ENCODE measurements at places on chromosomes 7 and 10.
A peak's percentile ranks its signal among the peaks of the same experiment; 100 is the strongest.

DNA sequence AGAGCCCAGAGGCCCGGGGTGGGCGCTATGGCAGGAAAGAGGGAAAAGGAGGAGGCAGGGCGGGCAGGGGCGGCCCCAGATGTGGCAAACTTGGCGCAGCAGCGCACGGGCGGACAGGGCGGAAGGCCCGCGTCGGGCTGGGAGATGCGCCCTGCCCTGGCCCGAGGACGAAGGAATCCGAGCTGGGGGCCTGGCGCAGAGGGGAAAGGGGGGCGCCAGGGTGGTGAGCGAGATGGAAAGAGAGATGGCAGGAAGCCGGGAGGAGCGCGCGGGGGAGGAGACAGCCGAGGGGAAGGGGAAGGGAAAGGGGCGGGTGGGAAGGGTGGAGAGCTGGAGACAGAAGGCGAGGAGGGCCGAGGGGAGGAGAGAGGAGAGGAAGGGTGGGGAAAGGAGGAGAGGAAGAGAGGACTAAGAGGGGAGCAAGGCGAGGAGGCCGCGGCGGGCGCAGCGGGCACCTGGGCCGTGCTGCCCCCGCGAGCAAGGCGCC lies at the start of gene MARVELD1:
Gene MARVELD1 (plus strand): TSS at position 392 of the 487 bp plus-strand sequence. CDS start 147 bp downstream, outside the sequence.
- DNase-seq: no peak

DNA sequence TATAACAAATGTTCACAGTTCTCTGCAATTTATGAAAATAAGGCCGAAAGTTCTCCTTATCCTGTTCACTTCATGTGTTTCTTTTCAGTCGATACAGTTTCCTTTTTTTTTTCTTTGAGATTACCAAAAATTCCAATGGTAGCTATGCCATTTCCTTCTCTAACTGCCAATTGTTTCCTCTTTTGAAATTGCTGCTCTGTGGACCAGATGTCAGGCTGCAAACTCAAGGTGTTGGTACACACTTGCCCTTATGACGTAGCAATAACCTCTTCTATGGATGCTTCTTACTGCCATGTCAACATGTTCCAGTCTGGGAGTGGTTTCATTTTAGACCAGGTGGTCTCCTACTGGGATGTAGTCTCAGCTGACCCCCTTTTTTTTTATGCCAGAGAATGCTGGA lies 52.9 kb downstream of the CASD1 start:
- DNase-seq: no peak

GRCh38 chr10:116743266-116744064 lies 1.1 kb upstream of the HSPA12A start:
- DNase-seq: no peak

DNA sequence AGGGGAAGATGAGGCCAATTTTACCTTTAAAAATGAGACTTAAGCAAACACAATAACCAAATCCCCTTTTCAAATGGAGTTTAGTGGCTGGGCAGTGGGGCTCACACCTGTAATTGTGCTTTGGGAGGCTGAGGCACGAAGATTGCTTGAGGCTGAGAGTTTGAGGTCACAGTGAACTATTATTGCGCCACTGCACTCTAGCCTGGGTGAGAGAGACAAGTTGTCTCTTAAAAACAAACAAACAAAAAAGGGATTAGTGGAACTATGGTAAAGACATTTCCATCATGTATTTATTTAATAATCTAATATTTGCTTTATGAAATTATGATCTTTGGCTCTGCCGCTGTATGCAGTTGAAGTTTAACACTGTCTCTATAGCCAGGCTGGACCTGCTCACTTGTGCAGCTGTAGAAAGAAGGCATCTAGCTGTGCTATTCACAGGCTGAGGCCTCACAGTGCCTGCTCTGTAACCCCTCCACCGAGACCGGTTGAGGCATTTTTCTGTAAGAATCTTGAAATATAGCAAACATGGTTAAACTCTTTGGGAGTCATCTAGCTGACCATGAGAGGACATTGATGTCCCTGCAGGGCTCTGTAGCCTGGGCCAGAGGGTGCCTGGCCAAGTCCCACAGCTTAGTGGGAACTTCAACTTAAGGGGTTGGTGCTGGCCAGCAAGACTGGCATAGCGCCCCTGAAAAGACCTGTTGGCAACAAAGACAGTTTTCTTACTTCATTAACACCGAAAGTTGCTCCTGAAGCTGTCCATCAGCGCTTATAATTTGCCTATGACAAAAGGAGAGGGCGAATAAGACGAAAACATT lies 131.8 kb downstream of the BMPER start:
- DNase-seq: no peak

DNA sequence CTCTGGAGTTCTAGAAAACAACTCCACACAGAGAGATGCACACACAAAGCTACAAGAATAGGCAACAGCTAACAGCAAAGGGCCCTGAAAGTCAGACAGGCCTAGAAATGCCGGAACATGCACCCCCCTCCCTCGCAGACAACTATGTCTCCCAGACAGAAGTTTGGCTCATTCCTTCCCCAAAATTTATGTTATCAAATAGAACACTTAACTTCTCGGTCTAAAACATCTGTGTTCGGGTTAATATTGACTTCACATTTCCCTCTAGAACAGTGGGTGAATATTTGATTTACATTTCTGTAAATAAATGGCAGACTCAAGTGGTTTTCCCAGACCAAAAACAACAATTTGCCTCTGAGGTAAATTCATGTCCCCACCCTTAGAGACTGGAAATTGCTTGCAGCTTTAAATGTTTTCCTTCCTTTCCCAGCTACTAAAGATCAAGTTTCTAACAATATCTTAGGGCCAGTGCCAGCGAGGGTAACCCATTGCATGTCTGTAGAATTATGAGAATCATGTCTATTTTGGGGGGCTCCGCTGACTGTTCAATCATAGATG lies 92.5 kb upstream of the INHBA start:
- no peak for DNase-seq

DNA sequence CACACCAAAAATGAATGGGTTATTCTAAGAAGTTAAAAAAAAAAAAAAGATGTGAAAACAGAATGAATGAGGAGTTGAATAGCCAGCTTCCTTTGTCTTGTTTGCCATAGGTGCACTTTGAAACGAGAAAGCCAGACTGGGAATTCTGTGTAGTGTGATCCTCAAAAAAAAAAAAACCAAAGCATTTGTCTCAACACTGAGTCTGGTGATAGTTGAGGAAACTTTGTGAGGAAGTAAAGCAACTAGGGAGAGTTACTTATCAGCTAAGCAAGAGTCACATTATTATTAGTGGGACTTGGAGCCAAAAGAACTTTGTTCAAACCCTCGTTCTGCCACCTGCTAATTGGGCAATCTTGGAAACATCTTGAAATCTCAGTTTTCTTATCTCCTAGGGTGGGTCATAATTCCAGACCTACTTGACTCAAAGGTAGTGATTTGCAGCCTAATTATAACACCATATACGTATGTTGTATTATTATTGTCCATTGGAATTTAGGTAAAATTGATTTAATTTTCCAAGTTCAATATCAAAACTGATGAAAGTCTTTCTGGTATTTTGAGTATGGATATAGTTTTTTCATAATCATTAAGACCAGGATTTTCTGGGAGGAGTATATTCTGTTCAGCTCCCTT lies 99.8 kb upstream of the GJD4 start:
- no peak for DNase-seq

DNA sequence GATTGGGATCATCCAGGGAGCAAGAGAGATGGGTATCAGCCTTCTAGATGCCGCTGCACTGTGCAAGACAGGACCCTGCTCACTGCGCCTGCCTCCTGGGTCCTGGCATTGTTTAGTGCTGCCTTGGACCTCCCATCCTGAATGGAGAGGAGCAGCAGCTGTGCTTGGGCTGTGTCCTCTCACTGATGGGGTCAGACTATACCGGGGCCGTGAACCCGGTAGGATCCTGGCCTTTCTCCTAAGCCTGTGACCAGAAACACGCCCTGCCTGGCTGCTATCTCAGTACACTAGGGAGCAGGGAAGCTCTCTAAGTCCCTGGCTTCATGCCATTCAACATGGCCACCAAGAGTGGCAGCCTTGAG lies 309.4 kb upstream of the ZNF32 start:
- no peak for DNase-seq

DNA sequence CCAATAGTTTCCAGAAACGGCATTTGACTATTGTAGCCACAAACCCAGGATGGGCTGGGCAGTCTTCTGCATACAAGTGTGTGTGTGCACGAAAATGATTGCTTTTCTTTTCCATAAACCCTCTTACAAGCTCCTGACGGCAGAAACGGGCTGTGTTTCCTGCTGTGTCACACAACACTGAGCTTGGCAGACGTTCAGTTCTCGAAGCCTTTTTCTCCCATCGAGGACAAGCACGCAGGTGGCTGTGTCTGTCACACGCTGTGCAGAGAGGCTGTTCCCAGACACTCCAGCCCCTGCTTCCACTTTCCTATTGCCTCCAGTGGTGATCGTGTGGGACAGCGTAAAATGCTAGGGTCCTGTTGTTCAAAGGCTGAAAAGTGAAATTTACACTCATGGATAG lies 32.1 kb downstream of the RBAK start:
- DNase-seq: no peak

DNA sequence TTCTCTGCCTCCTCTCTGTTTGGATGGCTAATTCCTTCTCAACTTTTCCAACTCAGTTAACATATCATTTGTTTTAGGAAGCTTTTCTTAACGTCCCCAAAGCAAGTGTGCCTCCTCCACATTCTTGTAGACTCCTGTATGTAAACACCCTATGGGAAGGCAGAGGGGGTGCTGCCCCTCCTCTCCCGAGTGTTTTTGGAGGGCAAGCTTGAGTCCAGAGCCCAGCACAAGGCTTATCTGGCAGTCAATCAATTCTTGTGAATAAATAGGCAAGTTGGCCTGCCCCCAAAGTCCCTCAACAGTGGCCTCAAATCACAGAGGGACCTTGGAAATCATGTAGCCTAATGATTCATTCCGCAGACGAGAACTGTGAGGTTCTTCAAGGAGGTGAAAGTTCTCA lies 305.6 kb downstream of the RPS24 start:
- no peak for DNase-seq

- no peak for DNase-seq
Measured at GRCh38 chr7:46301677-46302076, 380.6 kb upstream of the IGFBP3 start.

DNA sequence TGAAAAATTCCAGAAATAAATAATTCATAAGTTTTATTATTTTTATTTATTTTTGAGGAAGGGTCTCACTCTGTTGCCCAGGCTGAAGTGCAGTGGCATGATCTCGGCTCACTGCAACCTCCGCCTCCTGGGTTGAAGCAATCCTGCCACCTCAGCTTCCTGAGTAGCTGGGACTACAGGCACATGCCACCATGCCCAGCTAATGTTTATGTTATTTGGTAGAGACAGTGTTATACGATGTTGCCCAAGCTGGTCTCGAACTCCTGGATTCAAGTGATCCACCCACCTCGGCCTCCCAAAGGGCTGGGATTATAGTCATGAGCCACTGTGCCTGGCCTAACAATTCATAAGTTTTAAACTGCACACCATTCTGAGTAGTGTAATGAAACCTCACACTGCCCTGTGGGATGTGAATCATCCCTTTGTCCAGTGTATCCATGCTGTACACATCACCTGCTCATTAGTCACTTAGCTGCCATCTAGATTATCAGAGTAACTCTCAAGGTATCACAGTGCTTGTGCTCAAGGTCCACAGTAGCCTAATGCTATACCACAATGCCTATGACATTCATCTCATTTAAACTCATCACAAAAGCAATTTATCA lies 17.9 kb downstream of the RTKN2 start:
- peak; percentile 20 for DNase-seq

GRCh38 chr7:47402941-47403866 lies 178.7 kb downstream of the TNS3 start:
- DNase-seq: no peak
